ENCODE measurements at places on chromosomes 6 and 20.

- no peak for DNase-seq
Measured at GRCh38 chr6:42163981-42164380, 9.2 kb upstream of the GUCA1A start.

GRCh38 chr20:57928181-57928967 lies 218.6 kb upstream of the PMEPA1 start:
- no peak for DNase-seq

DNA sequence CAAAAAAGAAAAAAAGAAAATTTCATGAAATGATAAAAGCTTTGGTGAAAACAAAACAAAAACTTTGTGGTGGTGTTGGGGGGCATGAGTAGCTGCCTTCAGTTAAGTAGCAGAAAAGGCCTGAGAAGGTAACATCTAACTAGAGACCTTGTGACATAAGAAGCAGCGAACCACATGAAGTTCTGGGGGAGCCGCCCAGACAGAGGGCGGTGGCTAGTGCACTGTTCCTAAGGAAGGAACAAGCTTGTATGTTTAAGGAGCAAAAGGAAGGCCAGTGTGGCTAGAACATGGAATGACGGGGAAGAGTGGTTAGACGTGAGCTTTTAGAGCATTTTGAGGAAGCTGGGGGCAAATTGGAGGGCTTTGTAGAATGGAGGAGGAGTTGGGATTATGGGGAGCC lies 7.5 kb upstream of the RSPH3 start:
- DNase-seq = no peak

GRCh38 chr20:38789503-38790199 lies 15.8 kb upstream of the PPP1R16B start:
- DNase-seq = no peak

DNA sequence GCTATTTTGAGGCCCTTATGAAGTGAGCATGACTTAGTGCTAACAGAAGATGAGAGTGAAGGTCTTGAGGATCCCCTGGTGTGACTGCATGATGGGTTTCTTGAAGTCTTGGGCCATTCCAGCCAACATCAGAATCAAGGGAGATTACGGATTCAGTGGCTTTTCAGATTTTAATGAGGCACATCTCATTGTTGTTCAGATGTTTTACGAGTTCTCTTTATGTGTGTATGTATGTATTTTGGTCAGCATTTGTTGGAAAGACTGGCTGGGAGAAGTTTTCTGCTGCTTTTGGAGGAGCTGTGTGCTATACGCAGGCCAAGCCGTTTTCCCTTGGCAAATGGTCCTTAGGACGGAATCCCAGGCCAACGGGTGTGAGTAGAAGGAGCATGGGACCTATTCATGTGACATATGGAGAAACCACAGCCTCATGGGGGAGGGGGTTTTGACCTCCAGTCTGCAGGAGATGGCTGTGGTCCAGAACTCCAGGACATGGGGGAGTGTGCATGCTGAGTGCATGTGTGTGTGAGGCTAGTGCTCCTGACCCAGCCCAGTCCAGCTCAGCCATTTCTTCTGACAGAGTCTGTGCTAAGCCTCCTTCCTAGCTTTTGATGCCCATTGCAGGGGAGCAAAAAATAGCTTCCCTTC lies 35.3 kb downstream of the CHMP4B start:
- no peak for DNase-seq
